ENCODE measurements at places on chromosomes 7 and 10.

DNA sequence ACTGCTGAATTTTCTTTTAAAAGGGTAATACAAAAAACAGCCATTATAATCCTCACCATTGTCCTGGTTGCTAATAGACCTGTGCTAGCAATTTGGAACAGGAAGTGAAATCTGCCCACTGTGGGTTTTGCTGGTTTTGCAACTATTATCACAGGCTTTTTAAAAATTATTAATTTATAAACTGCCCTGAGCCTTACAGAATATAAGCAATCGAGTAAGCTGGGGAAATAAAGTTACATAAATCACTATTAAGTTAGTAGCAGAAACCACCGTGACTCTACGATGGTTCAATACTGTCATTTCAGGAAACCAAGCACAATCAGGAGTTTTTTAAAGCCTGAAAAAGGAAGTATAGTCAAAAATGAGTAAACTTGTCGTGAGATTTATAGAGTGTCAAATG is 62.3 kb downstream of the TMEM26 start:
- no peak for DNase-seq

- DNase-seq: no peak
Measured at GRCh38 chr10:80465839-80466590, 11.9 kb downstream of the TSPAN14 start.

GRCh38 chr7:36015733-36016132 is 137.3 kb upstream of the EEPD1 start:
- DNase-seq: no peak

- no peak for DNase-seq
Measured at GRCh38 chr10:78630944-78631838, 437.6 kb upstream of the ZMIZ1 start.

DNA sequence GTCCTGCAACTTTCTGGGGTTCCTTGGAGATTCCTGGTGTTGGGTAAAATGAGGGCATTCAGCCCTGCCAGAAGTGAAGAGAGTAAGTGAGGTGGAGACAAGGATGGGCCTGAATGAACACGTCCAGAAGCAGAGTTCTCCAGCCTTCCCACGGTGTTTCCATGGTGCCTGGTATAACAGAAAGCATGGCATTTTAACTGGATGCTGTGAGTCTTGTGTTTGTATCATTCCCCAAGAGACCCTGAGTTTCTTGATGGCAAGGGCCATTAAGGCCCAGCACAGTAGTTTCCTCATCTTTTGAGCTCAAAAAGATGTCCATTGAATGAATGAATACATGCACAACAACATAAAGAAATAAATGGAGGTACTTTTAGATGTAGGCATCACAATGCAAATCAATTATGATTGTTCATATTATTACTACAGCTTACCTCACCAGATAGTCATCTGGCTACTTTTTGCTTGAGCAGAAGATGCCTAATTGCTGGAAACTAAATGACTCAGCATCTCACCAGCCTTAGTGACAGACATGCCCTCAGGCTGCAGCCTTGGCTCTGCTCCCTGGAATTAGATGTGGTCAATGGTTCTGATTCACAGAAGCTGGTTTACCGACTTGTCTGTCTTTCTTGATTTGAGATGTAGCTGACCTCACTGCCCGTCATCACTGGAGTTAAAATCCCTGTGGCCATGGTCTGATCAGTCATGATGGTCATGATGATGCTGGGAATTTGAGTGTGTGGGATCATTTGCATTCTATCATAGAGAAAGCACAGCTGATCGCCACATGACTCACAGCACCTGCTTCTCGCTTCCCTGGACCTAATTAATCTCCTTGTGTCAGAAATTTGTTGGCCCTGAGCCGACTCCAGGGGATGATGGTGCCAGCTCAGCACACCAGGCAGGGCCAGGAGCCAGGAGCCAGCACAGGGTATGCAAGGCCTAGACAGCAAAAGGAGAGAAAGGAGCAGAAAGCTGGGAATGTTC is 83.9 kb downstream of the CXCL12 start:
- DNase-seq: no peak

GRCh38 chr7:43328785-43329380 is 216.4 kb downstream of the HECW1 start:
- DNase-seq: no peak

DNA sequence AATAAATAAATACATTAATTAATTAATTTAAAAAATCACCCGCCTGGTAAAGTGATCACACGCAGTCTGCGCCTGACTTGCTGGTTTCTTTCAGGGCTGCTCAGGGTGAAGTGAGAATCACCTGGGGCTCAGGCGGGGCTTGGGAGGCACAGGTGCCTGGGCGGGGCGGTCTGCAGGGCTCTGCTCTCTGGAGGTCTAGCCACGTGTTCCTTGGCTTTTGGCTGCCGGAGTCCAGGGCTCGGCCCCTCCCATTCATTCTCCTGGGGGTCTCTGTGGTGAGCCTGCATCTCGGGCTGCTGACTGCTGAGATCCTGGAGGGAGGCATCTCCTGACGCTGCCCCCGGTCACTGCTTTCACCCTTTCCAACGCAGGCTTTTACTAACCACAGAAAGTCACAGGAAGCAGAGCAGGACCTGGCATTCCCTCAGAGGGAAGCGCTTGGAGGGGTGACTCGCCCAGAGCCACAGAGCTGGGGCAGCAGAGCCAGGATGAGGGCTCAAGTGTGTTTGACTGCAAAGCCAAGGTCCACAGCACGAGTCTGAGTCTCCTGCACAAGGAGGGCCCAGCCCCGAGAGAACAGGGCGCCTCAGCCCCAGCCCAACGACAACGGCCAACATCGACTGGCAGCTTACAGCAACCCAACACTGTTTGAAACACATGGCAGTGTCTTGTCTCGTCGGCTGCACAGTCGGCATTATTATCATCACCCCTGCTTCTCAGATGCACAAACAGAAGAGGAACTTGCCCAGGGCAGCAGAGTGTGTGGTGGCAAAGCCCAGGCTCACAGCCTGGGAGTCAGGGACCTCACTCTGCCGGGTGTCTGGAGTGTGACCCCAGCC is 22.4 kb upstream of the MNX1 start:
- DNase-seq: no peak

GRCh38 chr7:33195264-33195663 is 65.9 kb downstream of the BBS9 start:
- DNase-seq: no peak

- DNase-seq: no peak
Measured at GRCh38 chr7:40694991-40695390, 560.2 kb downstream of the SUGCT start.

GRCh38 chr10:93124580-93125318 is 51.1 kb downstream of the CYP26A1 start:
- no peak for DNase-seq

- DNase-seq: peak; percentile 81
Measured at GRCh38 chr10:103192451-103193106, 493 bp downstream of the NT5C2 start.

DNA sequence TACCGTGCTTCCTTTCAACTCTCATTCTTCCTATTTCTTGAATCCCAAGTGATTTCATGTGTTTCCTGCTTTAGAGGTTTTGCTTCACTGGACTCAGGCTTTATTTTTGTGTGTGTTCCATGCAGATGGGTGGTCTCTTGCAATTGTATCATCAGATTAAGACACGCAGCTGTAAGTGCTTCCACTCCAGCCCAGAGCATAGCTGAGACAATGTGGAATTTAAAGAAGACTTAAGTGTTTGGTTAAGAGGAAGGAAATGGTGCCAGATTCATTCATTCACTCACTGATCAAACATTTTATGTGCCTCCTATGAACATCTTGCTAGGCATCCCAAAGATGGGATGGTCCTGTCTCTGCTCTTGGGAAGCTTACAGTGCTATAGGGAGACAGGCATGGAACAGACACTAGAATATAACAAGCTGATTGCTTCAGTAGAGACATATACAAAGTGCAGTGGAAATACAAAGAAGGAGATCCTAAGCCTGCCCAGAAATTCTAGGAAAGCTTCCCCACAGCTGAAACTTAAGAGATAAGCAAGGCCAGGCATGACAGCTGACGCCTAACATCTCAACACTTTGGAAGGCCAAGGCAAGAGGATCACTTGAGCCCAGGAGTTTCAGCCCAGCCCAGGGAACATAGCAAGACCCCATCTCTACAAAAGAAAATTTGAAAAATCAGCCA is 46.1 kb upstream of the LRRC17 start:
- DNase-seq: no peak

GRCh38 chr10:71746344-71747037 is 26.8 kb downstream of the VSIR start:
- DNase-seq: no peak

GRCh38 chr7:153446490-153446889 is 605.7 kb upstream of the DPP6 start:
- no peak for DNase-seq

DNA sequence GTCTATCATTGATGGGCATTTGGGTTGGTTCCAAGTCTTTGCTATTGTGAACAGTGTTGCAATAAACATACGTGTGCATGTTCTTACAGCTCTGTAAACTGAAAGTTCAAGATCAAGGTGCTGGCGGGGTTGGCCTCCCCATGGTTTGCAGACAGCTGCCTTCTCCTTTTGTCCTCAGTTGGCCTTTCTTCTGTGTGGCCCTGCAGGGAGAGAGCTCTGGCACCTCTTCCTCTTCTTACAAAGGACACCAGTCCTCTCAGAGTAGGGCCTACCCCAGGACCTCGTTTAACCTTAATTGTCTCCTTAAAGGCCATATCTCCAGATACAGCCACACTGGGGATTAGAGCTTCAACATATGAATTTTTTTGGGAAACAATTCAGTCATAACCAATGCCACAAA is 462.7 kb downstream of the TCERG1L start:
- no peak for DNase-seq

DNA sequence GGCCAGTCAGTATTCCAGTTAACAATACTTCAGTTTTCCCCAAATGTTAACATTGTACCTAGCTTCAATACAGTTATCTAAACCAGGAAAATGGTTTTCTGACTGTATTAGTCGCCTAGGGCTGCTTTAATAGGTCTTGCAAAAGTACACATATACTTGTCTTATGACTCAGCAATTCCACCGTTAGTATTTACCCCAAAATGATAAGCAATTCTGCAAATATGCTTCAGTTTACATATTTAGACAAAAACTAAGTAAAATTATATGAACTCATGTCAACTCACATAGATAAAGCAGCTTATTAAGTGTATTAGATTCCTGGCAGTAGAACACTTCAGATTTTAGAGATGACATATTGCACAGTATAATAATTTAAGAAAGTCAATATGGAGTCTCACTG is 363.3 kb downstream of the ARL4A start:
- no peak for DNase-seq

DNA sequence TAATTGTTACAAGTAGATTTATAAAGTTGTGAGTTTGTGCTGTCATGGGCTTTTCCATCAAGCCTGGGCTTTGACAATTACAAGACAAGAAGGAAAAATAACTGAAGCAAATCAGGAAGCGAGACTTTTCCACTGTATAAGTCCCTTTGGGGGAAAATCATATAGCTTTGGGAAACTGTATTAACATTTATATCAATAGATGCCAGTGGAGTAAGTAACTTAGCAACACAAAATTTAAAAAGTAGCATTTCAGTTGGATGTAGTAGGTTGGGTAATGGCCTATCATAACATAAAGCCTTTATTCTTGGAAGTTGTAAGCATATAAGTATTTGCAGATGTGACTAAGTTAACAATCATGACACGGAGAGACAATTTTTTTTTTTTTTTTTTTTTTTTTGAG is 931.1 kb downstream of the CNTNAP2 start:
- DNase-seq: no peak

- DNase-seq: peak; percentile 32
Measured at GRCh38 chr7:32479574-32480200, 10.5 kb downstream of the LSM5 start.

DNA sequence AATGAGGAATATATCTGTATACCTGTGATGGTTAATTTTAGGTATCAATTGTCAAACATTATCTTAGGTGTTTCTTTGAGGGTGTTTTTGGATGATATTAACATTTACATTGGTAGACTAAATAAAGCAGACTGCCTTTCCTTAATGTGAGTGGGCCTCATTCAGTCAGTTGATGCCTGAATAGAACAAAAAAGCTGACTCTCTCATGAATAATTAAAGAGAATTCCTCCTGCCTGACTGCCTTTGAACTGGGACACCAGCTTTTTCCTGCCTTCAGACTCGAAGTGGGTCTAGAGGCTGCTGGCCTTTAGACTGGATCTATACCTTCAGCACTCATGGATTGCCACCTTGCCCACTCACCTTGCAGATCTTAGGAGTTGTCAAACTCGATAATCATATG is 117.9 kb upstream of the TMEM168 start:
- no peak for DNase-seq

GRCh38 chr10:6037422-6037821 is 24.7 kb downstream of the IL2RA start:
- DNase-seq: no peak

- no peak for DNase-seq
Measured at GRCh38 chr10:120818301-120818700, 32.9 kb upstream of the WDR11 start.

GRCh38 chr10:2208106-2208505 is 470.8 kb upstream of the ADARB2 start:
- no peak for DNase-seq

DNA sequence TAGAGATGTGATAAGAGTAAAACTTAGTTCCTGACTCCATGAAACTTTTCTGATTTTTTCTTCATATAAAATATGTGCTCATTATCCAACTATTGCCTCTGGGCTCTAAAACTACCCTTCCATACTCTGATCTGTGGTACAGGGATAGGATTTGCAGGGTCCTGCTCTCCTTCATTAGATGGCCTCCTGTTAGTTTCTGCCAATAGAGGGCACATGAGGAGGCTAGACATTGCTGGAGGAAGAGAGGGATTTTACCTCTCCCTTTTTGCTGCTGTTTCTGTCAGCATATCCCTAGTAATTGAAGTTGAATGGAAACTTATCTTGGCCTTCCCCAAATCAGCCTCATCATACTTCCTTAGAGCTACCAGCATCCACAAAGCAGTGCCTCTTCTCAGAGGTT is 269.4 kb downstream of the NXPH1 start:
- DNase-seq: no peak

- DNase-seq: no peak
Measured at GRCh38 chr10:129108378-129108777, 358.7 kb upstream of the MGMT start.

- DNase-seq: no peak
Measured at GRCh38 chr10:62303922-62304321, 35.3 kb upstream of the RTKN2 start.

DNA sequence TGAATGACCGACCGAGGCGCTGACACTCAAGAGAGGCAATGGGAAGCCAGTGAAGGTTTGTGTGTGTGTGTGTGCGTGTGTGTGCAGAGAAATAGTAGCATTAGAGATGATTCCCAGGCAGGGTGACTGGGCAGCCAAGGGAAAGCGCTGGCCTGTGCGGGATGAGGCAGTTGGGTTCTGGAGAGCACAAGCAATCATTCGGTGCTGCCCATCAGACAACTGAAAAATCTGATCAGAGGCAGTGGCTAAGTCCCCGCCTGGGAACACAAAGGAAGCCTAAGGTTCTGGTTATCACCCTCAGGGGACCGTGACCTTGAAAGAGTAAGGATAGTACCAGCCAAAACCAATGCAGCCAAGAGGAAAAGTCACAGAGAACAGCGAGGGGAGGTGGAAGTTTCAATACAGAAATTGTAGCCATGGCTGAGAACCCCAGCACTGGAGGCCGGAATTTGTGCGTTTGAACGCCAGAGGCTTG is 868 bp upstream of the PDCD4 start:
- no peak for DNase-seq

GRCh38 chr7:82234457-82235049 is 209.0 kb downstream of the CACNA2D1 start:
- peak; percentile 47 for DNase-seq

GRCh38 chr7:41837916-41838315 is 135.0 kb upstream of the INHBA start:
- DNase-seq: no peak

All from NCI-H1417 (cell line).